Glomerular endothelial cell (primary cell): ENCODE measurements at places on chromosomes 1 and 21. TPM values are rescaled to one million over a fixed set of nuclear protein-coding genes. Genes with fewer than 3 reads are reported as not detected.

Gene TAF5L
- total RNA-seq = 15.9 and 18.6 TPM in 2 replicates

Gene UBE2U
- not detected in 2 replicates for total RNA-seq

Gene COL6A1
- 165 and 174 TPM in 2 replicates for total RNA-seq

Gene CFAP107
- total RNA-seq = not detected in 2 replicates

Gene AMPD1
- not detected in 2 replicates for total RNA-seq

Gene C8A
- total RNA-seq = not detected in 2 replicates

Gene GORAB
- total RNA-seq = 5.0 and 9.7 TPM in 2 replicates

Gene REN
- 0.10 and 0.29 TPM in 2 replicates for total RNA-seq

Gene HCRTR1
- 0.58 and 1.3 TPM in 2 replicates for total RNA-seq

Gene LCE2C
- total RNA-seq = not detected in 2 replicates

Gene CD2
- not detected in 2 replicates for total RNA-seq

Gene OPRD1
- total RNA-seq = under 0.01 TPM in 1 of 2 replicates, not detected in the other

Gene ARMH1
- total RNA-seq = not detected in 2 replicates
